HFFc6 (cell line): ENCODE measurements at places on chromosomes 11 and 22. TPM values are rescaled to one million over a fixed set of nuclear protein-coding genes. Genes with fewer than 3 reads are reported as not detected.

DNA sequence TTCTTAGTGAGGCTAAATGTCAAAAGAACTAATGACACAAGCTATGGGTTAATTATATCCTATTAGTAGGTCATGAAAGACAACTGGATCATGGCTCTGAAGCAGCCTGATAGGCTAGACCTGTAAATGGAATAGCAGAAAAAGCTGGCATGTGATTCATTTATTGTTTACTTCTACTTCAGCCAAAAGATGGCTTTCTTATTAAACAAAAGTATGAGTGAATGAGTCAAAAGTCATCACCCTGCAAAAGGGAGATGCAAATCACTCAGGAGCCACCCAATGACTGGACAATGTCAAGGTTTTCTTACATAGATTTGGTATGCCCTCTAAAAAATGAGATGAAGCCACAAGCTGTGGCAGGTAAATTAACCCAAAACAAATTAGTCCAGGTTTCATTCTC is 138.0 kb downstream of the TRPC6 start:
- DNase-seq, result peak; percentile 12

DNA sequence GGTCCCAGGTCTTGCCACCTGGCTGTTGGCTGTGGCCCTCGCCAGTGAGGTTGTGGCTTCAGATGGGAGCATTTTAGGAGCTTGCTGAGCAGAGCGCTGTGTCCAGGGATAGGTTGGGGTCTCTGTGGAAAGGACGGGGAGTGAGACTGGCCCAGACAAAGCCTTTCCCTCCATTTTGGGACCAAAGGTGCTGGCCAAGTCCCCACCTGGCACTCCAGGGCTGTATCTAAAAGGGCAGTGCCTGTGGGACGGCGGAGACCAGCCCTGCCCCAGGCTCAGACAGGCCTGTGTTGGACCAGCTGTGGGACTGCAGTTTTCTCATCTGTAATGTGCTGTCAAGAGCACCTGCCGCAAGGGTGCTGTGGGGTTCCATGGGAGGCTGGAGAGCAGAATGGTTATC is 5.0 kb upstream of the KCTD17 start:
- DNase-seq, result no peak

DNA sequence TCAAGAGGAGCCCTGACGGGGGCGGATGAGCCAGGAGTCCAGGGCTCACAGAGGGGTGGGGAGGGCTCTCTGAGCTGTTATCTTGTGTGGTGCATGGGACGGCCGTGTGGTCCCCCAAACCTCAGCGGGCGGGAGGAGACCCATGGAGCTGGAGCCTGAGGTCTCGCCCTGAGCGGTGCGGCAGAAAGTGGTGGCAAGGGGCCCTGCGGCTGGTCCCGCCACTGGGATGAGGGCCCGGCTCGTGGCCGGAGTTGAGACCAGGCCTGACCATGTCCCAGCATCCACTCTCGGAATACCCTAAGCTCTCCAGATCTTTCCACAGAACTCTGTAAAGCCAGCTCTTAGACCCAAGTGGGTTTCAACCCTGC is 22.6 kb upstream of the TTLL12 start:
- DNase-seq, result no peak

GRCh38 chr11:72921028-72921716 is 107.0 kb downstream of the ATG16L2 start:
- no peak for DNase-seq

GRCh38 chr11:14611939-14612338 is 31.7 kb upstream of the PDE3B start:
- DNase-seq, result no peak

DNA sequence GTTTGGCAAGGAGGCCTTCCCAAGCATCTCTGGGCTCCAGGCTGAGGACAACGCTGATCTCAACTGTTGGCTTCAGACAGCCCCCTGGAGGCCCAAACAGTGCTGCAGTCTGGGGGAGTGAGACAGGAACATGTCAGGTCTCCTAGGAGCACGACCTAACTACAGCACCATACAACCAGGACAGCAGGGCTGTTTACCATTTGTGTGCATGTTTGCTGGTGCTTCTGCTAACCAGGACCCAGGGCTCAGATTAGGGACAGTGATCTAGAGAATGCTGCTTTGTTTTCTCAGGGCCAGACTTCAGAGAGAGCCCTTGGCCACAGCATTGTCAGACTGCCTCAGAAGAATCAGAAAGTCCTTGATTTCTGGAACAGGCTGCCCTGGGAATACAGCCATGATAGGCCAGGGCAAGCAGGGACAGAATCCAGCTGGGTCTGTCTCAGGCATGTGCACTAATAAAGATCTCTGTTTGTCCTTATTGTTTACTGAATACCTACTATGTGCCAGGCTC is 126.5 kb downstream of the VPREB1 start:
- no peak for DNase-seq

DNA sequence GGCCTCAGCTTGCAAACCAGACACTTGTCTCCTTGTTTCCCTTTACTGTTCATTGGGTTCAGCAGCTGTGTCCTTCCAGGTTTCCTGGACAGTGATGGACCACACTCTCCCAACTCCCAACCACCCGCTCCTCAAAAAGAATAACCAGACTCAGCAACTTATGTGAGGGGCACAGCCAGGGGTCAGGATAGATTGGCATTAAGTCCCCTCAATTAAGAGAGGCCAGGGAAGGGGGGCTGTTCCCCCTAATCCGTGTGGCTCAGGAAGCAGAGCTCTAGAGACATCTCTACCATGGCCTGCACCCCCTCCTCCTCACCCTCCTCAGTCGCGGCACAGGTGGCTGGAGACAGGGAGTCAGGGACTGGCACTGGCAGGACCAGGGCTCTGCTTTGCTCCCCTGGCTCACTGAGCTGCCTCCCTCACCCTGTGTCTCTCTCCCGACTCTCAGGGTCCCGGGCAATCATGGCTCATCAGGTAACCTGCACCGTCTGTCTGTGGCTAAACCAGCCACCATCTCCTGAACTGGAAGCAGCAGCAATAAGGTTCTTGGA is 111.7 kb downstream of the ZNF280B start:
- DNase-seq, result no peak

GRCh38 chr22:36236388-36237319 is 2.7 kb downstream of the APOL2 start:
- no peak for DNase-seq

GRCh38 chr11:83152264-83152663 is 4.7 kb upstream of the PCF11 start:
- no peak for DNase-seq

DNA sequence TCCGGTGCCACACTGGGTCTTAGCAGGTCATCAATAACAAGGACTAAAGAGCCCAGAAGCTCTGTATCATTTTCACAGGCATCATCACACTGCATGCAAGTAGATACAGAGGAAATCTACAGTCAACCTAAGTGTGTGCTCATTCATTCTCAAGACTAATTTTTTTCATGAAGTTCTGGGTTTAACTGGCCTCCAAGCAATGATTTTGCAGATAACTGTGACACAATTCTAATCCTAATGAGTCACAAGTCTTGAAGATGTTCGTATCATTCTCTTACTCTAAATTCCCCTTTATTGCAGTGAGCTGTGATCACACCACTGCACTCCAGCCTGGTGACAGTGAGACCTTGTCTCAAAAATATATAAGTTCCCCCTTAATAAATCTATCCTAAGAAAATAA is 2.5 kb downstream of the OR52W1 start:
- DNase-seq, result peak; percentile 47

DNA sequence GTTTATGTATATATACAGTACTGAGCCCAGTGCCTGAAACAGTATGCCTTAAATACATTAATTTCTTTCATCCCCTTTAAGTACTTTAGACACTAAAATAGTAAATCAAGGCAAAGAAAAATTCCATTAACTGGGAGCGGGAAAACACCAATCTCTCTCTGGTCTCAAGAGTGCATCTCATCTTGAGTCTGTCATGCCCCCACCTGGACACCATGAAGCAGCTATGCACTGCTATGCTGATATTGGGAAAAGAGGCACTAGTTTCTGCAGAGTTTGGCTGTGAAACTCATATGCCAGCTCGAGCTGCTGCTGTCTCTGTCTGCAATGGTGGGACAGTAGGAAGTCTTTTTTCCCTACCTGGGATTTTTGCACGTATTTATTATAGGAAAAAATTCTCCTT is 754.4 kb upstream of the RAG2 start:
- DNase-seq, result no peak

- DNase-seq, result peak; percentile 46
Observed at GRCh38 chr11:126307706-126308105, 3.8 kb downstream of the DCPS start.

GRCh38 chr11:128061281-128061871 is 526.0 kb downstream of the ETS1 start:
- DNase-seq, result no peak

DNA sequence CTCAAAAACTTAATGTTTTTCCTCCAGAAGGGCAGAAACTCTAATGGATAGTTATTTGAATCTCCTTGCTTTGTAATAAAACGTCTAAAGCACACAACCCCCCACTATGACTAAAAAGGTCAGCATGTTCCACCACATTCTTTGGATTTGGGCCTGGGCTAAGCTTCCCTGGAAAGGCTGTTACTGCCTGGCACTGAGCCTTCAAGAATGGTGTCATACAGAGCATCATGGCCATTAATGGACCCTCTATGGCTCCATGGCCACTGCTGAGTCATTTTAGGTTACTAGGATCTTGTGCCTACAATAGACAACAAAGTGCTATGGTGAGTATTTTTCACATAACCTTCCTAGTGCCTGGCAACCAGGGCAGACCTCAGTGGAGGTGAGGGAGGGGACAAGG is 242.6 kb upstream of the FAT3 start:
- peak; percentile 96 for DNase-seq

Gene MS4A3
- total RNA-seq, result not detected in 3 replicates

Gene OR52B4
- total RNA-seq, result not detected in 3 replicates

Gene OR52A5
- not detected in 3 replicates for total RNA-seq

Gene RBMXL2
- total RNA-seq, result not detected in 2 replicates

Gene EP300
- 28.4 and 37.8 TPM in 2 replicates for total RNA-seq

Gene OR8A1
- total RNA-seq, result not detected in 2 replicates
